CD14-positive monocyte (primary cell): ENCODE measurements at places on chromosomes 7 and 10.
A peak's percentile ranks its signal among the peaks of the same experiment; 100 is the strongest.

DNA sequence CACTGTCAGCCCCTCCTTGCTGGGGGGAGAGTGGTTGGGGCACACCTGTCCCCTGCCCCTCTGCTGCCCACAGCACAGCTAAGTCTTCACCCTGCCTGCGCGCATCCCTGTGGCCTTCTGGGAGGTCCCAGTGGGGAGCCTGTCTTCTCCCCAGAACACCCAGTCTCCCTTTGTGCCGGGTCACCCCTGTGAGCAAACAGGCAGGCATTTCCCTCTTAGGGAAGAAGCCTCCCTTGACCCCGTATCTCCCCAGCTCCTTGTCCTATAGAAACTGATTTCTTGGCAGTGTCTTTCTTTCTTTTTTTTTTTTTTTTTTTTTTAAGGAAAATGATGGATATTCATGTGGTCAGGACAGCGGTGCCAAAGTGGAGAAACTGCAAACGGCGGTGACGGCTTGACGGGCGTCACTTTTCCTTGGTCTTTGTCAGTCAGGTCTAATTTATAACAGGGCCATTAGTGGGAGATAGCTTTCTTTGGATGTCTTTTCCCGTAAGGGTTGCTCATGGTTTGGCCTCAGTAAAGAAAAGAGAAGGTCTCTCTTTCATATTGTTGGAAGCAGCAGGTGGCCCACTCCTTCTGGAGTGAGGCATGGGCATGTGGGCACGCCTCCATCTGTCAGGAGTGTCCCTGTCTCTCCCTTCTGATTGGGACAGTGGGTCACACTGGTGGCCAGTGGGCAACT, 115.3 kb downstream of the NKX6-2 start:
- no peak for DNase-seq

- peak; percentile 15 for DNase-seq
Measured at GRCh38 chr7:74093671-74094223, 10.1 kb downstream of the LIMK1 start.

- no peak for DNase-seq
Measured at GRCh38 chr10:104072786-104073185, 12.9 kb downstream of the COL17A1 start.

DNA sequence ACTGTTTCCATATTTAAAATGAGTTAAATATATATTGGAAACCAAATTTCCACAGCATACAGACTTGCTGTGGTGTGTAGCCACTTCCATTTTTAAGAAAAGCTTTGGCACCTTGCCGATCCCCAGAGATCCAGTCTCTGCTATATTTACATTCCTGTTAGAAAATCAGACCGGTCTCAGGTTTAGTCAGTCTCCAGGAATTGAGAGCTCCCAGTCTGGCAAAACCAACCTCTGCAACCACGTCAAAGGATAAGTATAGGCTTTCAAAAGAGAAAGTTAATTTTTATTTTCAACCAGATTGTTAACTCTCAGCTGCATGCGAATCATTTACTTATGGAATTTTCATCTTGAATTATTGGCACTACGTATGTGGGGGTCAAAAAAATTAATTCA, 28.2 kb downstream of the PUS7 start:
- DNase-seq = no peak

DNA sequence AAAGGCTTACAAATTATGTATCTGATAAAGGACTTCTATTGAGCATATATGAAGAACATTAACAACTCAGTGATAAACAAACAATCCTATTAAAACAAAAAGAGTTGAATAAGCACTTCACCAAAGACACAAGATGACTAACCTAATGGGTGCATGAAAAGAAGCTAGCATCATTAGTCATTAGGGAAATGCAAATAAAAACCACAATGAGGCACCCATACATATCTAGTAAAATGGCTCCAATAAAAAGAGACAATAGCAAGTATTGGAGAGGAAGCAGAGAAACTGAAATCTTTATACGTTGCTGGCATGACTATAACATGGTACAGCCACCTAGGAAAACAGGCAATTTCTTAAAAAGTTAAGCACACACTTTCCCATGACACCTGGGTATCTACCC, 77.6 kb upstream of the ZMIZ1 start:
- peak; percentile 47 for DNase-seq

GRCh38 chr10:102596506-102596971, 47.7 kb upstream of the TRIM8 start:
- DNase-seq = peak; percentile 19

GRCh38 chr10:116324227-116324950, at the start of gene CCDC172:
CCDC172 (plus strand) TSS chr10:116324448; CDS start chr10:116325012, 564 bp downstream.
- no peak for DNase-seq

DNA sequence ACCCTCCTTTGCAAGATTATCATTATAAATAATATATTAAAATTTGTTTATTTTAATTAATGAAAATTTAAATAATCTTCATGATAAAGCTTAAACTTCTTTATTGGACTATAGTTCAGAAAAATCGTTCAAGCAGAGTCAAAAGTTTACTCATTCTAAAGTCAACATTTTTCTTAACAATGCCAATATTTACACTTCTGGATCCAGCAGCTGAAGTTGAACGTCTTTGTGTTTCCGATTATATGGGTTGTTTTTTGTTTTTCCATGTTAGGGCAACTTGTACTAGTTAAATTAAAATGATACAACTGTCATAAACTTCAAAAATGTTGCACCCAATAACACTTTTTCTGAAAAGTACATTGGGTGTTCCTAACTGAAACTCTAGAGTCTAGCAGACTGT, 43.8 kb downstream of the GRB10 start:
- no peak for DNase-seq

DNA sequence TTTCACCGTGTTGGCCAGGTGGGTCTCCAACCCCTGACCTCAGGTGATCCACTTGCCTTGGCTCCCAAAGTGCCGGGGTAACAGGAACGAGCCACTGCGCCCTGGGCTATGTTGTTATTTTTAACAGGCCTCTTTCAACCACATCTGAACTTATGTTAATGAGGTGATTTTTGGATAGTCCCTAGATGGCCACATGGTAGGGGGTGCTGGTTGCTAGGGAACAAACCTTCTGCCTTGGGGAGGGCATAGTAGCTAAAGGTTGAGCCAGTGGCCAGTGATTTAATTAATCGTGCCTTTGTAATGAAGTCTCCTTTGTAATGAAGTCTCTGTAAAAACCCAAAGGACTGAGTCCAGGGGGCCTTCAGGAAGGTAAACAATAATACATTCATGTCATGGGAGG, 9.1 kb downstream of the COMTD1 start:
- DNase-seq = no peak

GRCh38 chr7:155597753-155598140, 46.7 kb upstream of the RBM33 start:
- DNase-seq = no peak

- no peak for DNase-seq
Measured at GRCh38 chr7:157018328-157018996, 8.0 kb upstream of the MNX1 start.

DNA sequence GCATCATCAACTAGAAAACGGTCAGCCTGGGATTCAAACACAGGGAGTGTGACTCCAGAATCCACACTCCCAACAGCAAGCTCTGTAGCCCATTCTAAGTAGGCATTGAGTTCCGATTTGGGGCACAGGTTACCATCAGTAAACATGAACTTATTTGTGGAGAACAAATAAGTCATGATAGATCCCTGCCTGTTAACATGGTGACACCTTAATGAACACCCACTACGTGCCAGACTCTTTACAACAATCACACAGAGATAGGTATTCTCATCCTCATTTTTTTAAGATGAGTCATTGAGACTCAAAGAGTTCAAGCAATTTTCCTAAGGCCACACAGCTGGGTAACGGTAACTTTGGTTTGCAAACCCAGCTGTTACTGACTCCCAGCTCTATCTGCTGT, 91.5 kb downstream of the LYZL2 start:
- no peak for DNase-seq

DNA sequence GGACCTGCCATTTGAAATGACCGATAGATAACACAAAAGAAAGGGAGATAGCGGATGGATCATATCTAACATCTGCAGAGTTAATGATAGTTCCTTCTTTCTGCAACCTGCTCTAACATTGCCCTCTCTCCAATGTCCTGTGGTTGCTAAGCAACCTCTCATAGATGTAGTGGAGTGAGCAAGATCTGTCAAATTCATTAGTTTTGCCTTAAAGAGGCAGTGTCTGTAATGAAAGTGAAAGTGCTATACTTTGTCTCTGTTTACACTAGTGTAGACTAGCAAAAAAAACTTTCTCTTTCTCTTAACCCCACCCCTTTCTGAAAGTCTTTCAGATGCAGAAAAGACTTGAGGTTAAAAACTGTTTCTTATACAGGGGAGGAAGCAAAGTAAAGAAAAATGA, 1196.9 kb downstream of the SORCS3 start:
- DNase-seq = peak; percentile 4

DNA sequence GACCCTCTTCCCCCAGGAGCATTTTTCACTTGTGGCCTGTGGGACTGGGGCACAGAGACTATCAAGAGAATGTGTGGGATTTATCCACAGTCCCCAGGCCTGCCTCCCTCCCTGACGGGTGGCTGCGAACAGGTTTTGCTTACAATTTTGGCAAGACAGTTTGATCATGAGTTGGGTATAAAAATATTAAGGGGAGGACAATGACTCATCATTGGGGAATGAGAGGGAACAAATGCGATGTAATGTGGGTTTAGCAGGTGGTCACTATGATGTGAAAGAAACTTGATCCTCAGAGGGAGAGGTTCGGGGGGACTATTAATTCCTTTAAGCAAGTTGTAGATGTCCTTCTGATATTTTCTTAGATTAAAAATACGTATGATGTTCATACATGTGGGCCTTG, 52.2 kb downstream of the EMX2 start:
- DNase-seq = no peak

DNA sequence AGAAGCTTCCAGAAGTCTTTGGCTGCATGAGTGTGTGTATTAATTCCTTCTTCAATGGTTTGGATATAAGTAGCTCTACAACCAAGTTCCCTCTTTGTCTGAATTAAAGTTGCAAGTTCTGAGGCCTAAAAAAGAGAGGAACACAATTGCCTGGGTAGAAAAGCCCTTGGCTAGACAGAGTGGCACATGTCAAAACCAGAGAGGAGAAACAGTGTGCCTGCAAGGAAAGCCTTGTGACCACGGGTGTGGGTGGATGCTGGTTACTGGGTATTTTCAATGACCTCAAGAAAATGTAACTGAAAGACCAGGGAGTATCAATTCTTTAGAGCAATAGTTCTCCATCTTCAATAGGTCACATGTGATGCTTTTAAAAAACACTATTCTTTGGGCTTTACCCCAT, 148.3 kb downstream of the SVIL start:
- DNase-seq = no peak

GRCh38 chr10:36888925-36889573, 236.3 kb upstream of the ANKRD30A start:
- DNase-seq = no peak

- DNase-seq = no peak
Measured at GRCh38 chr7:15560968-15561367, 847 bp downstream of the AGMO start.

DNA sequence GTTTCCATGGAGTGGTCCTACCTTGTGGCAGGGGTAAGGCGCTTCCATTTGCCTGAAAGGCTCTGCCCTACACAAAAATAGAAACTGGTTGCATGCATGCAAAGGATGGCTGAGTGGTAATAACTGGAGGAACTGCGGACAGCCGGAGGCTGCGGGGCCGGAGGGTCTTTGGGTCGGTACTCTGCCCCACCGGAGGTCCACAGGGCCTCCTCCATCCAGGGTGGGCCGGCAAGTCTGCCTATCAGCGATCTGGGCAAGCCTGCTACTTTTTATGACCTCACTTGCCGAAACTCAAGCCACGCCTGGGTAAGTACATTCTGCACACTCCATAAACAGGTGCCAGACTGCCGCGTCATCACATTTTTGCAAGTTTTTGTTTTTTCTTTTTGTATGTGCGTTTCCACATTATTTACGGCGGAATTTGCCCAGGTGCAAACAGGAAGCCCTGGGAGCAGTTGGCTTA, 30.0 kb downstream of the TACC2 start:
- DNase-seq = no peak

GRCh38 chr10:43292755-43293676, 26.2 kb upstream of the RASGEF1A start:
- DNase-seq = peak; percentile 35

DNA sequence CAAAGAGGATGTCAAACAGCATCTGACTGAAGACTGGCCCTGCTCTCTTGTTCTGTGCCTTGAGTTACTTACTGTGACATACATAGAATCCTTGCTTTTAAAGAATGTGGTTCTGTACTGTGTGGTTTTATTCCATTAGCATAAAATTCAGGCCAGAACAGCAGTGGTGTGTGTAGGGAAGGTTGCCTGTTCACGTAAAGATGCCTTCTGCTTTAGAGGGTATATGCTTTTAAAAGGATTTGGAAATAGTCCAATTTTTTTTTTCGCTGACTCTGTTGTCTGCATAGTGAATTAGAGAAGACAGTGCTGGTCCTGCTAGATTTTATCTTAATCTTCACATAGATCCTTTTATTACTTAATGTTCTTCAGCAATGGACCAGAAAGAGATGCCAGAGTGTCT, 470.8 kb upstream of the SEMA3A start:
- DNase-seq = no peak

- DNase-seq = no peak
Measured at GRCh38 chr10:72034040-72034499, 54.3 kb downstream of the SPOCK2 start.

DNA sequence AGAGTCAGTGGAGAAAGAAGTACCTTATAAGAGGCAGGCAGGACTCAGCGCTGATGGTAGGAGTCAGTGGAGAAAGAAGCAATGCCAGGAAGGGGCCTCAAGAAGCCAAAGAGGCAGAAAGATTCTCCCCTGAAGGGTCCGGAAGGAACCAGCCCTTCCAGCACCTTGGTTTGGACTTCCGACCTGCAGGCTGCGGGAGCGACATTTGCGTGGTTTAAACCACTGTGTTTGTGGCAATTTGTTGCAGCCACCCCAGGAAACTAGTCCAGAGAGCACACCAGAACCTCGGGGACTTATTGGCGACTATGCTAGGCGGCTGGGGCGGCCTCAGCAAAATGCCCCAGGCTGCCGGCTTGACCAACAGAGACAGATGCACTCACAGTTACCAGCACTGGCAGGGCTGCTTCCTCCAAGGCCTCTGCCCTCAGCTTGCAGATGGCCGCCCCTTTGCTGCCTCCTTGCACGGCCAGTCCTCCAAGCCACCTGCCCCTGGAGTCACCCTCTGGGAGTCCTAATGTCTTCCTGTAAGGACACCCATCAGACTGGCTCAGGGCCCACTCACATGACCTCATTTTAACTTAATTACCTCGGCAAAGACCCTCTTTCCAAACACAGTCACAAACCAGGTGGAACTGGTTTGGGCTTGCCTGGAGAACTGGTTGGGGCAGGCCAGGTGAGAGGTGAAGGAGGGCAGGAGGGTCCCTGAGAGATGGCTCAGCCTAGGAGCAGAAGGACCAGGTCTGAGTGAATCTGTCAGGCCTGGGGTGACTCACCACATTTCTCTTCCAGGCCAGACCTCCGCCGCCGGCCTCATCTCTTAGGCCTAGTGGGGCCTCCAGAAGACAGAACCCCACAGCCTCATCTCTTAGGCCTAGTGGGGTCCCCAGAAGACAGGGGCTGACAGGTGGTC, 26.1 kb downstream of the CALML3 start:
- no peak for DNase-seq

DNA sequence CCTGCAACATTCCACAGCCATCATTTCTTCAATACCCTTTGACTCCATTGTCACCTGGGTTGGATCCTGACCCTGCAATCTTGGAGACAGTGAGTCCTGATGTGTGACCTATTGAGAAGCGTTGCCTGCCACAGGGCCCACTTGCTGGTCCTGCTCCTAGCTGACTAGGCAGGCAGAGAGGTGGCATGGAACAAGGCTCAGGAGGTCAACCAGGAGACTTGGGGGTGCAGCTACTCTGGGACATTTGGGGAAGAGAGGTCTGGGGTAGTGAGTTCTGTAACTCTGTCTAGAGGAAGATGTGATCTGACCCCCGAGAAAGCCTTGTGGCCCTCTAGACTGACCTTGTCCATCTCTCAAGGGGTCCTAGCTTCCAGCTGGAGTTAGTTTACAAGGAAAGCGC, 1.8 kb downstream of the ZMIZ2 start:
- no peak for DNase-seq

GRCh38 chr7:93720106-93720505, 145.6 kb upstream of the CALCR start:
- DNase-seq = no peak
